GM06990 (cell line): ENCODE measurements at places on chromosomes 5 and 9.

- DNase-seq = no peak
These were observed 107.7 kb downstream of the SEMA6A start for GRCh38 chr5:116466727-116467464.

DNA sequence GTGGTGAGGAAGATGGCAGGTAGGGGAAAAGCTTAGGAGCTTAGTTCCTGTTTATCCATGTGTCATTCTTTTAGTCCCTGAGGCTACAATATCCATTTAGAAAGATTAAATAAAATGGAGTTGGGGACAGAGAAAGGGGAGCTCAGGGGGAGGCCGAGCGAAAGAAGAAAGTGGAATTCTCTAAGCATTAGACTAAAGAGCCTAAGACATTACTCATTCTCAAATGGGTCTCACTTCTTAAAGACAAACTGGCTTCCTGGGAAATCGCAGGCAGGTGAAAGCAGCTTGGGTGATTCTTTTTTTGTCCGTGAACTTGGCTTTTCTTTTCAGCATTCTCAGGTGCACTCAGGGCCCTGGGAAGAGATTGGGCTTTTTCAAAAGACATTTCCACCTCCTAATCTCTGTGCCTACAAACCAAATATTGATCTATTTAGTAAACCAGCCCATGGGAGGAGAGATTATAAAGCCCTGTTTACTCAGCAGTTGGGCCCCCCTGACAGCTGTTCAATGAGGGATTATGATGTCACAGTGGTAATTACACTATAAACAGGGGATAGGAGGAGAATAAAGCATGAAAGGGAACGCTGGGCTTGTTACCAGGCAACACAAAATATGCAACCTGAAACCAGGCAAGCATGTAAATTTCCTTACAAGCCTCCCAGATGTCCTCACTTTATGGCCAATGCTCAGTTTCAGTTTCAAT lies 584.0 kb downstream of the ACTL7B start:
- DNase-seq = no peak

DNA sequence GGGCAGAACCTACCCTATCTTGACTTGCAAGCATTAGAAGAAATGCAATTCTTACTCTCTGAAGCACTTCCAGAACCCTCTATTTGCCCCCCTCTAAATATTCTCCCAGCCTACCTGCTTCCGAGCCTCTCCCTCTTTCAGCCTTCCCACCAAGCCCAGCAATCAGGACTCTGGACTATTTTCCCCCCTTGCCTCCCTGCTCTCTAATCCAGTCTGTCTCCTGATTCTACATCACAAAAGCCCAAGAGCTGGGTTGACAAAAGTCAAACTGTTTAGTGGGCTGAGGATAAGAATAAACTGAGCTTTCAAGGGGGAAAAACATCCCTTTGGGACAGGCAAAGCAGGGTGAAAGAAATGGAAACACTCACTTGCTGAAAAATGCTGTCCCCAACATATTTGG lies 123.2 kb upstream of the KIF2A start:
- no peak for DNase-seq

- DNase-seq = no peak
These were observed 19.3 kb downstream of the SLC26A2 start for GRCh38 chr5:149979896-149980295.

DNA sequence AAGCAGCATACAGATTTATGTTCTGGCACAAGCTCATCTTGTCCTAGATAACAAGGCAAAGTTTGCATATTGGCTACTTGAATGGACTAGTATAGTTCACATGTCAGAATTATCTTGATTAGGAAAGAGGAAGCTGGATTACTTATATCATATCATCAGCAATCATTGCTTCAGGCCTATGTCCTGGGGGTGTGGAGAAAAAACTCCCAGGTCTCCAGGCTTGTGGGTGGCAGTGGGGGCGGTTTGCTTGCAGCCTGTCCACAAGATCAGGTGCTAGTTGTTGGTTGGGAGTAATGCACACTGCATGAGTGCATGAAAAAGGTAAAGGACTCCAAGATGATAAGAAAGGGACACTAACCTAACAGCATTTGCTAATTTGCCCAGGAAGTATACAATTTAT lies 326.4 kb upstream of the PDE4D start:
- no peak for DNase-seq

DNA sequence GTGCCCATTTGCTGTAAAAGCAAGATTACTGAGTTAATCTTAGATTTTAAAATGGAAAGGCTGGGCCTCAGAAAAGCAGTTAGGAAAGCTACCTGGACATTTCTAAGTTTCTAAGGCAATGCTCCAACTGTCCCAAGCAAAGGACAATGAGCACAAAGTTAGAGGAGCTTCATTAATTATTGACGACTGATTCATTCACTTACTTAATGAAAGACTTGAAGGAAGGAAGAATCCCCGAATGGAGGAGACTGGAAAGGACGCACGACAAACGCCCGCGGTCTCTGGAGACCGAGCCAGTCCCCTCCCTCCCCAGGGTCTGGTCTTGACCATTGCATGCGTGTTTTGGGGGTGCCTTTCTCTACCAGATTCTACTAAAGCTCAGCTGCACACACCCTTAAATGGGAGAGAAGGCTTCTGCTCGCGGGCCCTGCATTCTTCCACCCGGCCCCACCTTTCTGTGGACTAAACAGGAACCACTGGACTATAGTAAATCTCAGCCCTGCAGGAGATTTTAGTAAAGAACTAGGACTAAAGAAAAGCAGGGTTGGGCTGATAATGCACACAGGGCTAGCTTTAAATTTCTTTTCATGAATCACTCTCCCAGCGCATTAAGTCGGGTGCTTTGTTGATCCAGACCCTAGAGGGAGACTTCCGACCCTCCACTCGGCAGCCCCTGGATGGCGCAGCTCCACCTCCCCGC lies 44.8 kb downstream of the CTSL start:
- no peak for DNase-seq

DNA sequence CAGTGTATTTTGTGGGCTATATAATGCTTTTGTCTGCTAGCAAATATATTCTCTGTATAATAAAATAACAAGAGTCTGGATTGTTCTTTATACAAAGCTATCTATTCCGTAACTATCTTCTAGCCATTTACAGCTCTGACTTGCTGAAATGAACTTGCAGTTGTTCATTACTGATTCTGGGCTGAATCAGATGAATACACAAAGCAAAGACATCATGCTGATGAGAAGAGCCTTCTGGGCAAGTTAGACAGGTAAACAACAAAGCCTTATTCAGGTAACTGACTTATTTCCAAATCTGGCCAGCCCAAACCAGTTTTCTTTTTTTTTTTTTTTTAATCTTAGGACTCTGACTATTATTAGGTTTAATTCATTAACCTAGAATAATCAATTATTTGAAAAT lies 255.5 kb downstream of the KIAA0825 start:
- no peak for DNase-seq

DNA sequence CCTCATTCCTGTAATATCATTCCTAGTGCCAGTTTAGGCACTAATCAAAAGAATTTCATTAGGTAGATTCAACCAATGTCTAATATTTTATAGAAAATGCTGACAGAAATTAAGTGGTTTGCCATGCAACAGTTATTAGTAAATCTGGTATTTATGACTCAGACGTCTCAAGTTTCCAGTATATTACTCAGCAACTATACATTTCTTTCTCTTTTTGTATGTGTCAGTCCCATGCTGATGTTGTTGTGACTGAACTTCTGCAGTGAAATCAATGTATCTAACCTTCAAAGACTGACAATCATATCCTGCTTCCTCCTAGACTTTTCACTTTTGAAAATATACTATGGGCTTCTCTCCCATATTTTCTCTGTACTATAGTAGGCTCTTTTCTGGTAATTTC lies 822.5 kb downstream of the NR2F1-AS1 start:
- DNase-seq = no peak

GRCh38 chr5:53366245-53366644 lies 114.2 kb upstream of the FST start:
- no peak for DNase-seq

GRCh38 chr5:134227259-134227658 lies 1.4 kb upstream of the PPP2CA start:
- no peak for DNase-seq

- DNase-seq = no peak
These were observed 528.9 kb upstream of the ZNF462 start for GRCh38 chr9:106334081-106334480.

DNA sequence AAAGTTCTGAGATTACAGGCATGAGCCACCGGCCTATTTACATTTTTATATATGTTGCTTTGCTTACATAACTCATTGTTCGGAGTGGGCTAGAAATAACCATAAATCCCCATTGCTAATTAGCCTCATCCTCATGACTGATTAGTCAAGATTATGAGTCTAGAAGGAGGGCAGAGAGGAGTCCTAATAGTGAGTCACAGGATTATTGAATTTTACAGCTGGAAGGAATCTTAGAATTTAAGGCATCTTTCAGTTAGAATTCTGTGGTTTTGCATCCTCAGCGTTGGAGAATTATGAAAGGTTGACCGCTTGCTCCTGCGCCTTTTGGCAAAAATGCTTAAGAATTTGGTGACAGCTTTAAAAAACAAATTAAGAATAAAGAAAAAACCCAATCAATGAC lies 2.6 kb upstream of the PBX3 start:
- no peak for DNase-seq

DNA sequence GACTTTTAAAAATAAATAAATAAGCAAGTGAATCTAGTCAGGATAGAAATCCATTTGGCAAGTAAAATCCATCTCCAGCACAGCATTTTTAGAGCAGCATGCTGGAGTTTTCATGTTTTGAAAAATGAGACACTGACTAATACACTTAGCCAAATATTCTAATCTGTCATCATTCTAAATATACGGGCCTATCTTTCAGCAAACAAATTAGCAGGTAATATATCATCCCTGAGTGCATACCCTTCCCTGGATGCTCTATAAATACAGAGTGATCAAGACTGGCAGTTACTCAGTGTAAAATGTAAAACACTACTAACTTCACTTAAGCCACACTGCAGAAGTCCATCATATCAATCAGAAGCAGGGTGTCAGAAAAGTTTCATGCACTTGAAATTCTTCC lies 58.4 kb downstream of the MLLT3 start:
- no peak for DNase-seq

GRCh38 chr5:31855134-31856040 lies 216.5 kb downstream of the PDZD2 start:
- no peak for DNase-seq

GRCh38 chr5:150497274-150497988 lies 10.5 kb upstream of the NDST1 start:
- DNase-seq = no peak

GRCh38 chr5:34494111-34494755 lies 161.9 kb upstream of the RAI14 start:
- peak; percentile 43 for DNase-seq

DNA sequence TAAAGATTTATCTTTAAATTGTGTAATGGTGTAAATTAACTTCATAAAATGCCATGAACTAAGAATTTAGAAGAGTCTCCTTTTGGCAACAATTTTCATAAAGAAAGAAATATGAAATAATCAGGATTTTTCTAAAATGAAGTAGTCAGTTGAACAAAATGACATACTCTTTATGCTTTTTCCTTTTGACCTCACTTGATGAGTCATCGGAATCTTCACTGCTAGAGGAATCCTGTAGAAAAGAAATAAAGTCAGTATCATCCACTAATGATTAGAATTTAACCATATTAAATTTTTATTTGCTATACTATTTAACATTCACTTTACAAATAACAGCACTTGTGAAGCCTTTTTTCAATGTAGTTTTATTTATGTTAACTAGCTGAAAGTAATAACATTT lies 26.1 kb downstream of the CHD1 start:
- no peak for DNase-seq

DNA sequence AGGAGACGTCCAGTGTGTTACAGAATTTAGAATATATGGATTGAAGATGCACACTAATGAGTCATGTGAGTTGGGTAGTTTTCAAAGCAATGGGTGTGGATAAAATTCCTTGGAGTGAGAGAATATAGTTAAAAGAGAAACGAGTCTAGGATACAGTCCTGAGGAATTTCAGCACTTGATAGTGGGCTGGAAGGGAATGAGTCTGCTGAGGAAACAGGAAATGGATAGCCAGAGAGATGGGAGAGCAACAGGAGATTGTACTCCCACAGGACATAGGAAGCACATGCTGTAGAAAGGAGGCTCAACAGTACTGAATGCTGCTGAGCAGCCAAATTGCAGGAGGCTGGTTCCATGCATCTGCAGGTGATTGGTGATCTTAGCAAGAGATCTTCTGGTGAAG lies 68.1 kb downstream of the FBN2 start:
- no peak for DNase-seq

DNA sequence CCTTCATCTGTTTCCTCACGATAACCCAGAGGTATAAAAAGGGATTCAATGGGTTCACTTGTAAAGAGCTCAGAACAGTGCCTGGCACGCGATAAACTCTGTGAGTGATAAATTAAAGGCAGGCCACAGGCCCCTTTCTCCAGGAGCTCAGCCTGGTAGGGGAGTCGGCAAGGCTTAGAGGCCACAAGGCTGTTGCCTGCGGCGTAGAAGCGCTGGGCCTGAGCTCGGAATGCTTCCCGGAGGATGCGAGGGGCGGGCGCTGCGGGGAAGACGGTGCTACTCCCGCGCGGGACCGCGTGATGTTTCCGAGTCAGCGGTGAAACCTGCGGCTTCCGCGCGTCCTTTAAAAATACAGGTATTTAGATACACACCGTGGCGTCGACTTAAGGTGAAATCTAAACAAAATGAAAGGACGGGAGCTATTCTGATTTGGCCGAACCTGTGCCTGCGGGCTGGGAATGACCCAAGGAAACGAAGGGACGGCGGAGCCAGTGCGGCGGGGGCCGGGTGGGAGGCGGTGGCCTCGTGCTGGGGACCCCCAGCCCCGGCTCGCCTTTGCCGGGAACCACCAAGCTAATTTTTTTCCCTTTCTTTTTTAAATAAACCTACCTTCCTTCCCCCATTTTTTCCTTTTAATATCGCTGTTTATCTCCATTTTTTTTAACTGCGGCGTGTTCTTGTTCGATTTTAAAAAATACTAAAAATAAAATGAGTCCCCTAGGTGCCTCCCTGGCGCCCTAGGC lies 6.2 kb downstream of the NKX2-5 start:
- DNase-seq = no peak

- peak; percentile 21 for DNase-seq
These were observed 41.5 kb downstream of the SH3PXD2B start for GRCh38 chr5:172412724-172413286.

DNA sequence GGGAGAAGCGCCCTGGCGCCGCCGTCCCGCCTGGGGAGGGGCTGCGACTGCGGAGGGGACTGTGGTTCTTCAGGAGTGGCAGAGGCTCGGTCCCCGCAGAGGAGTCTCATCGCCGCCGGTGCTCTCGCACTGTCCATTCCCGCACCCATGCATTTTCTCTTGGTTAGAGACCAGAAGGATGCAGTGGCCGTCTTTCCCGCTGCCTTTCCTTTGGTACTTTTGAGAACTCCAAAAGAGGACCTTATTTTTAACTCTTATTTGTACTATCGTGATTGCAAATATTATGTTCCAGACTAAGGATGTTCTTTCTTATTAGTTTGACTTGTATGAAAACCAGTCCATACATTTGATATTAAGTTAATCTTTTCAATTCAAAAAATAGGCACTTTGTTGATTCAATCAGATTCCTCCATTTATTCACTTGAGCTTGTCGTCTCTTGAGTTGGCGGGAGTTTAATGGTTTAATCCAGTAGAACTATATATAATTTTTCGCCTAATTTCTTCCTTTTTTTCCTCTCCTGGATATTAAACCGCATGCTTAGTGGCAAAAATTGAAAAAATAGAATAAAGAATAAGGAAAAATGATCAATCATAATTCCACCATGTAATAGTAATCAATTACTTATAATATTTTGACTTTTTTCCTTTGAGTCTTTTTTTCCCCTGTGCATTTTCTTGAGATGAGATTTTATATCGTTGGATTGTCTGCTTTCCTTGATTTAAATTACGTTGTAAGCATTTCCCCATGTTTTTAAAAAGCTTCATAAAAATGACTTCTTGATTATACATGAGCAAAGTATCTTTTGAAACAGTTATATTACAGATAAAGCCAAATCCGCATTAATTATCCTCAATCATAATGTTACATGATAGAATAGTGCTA lies 861 bp downstream of the ZFYVE16 start:
- DNase-seq = no peak
